Stimulated activated CD4-positive, alpha-beta T cell treated with anti-CD3 and anti-CD28 coated beads, TNF-alpha, amount 100 ng/mL, for 1 hour (primary cell): ENCODE measurements at places on chromosomes 13 and 19.

- DNase-seq = no peak
Observed at GRCh38 chr19:38411041-38411712, 8.3 kb downstream of the FAM98C start.

DNA sequence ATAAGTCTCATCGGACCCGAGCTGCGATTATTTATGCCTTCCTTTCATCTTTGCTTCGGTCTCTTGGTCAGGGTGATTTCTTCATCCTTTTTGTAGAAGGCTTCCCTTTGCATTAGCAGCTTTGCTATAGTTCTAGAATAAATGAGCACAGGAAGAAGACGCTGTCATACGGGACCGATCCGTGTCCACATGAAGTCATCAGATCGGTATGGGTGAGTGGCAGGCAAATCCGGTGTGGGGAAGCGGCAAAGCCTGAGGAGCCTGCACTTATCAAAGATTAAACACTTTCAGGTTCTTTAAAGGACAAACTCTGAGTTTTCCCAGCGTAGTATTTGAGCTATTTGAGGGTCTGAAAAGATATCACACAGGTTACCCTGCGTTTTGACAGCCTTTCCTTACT lies 119.3 kb downstream of the IRS2 start:
- DNase-seq = no peak

- no peak for DNase-seq
Observed at GRCh38 chr19:6790194-6791128, 18.0 kb downstream of the VAV1 start.

DNA sequence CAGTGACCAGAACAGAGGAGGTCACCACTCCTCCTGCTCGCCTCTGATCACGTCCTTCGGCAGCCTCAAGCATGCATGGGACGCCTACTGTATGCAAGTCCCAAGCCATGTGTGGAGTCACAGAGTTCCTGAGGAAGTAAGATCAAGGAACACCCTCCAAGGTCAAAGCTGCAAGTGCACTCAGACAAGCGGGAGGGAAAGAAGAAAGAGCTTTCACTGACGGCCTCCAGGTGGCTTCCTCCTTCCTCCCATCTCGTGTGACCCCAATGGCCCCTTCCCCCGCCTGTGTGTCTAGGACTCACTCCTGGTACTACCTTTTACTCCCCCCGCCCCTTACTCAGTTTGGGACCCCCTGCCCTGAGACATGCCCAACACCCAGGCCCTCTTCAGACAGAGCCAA lies 6.1 kb downstream of the HAUS8 start:
- no peak for DNase-seq

DNA sequence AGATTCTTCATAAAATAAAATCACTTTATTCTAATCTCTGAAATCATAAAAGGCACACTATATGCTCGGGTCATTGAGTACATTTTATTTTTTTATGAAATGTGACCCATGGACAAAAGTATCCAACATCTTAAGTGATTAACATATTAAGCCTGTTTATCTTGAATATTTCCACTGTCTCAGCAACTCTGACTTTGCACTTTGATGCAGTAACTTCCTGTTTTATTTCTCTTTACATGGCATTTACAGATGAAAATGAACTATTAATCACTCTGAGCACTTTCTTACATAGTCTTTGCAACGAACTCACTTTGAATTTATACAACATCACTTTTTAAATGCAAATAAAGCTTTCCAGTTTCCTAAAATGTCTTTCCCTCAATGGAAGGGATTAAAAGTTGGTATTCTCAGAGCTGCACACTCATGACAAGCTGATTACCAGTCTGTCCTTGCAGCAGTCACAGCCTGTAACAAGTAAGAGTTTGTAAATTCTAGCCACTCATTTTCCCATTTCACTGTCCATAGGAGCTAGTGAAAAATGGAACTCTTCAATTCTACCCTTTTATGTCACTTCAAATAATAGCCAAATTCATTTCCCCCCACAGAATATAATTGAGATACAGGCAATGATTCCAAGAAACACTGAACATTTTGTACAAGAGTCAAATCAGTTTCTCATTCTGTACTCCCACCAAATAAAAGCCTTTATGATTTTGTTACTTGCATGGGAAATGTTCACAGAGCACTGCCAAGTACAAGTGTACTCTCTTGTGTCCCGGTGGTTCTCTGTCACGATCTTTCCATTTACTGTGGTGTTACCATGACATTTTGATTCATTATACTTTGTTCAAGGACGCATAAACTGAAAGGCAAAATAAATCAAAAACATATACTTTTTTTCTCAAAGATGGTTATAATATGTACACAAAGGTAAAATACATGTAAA lies 1968.9 kb downstream of the PCDH9 start:
- DNase-seq = no peak

DNA sequence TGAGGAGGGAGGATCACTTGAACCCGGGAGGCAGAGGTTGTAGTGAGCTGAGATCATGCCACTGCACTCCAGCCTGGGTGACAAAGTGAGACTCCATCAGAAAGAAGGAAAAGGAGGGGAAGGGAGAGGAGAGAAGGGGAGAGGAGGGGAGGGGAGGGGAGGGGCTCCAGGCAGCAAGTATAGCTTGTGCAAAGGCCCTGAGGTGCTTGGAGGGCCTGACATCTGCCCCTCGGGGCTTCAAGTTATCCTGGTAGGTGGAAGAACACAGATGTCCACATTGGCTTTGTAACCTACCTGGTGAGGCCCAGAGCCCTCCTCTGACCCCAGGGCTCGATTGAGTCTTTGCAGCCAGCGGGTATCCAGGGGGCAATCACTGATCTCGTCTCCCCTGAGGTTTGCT lies 11.5 kb upstream of the ZNRF4 start:
- DNase-seq = no peak

DNA sequence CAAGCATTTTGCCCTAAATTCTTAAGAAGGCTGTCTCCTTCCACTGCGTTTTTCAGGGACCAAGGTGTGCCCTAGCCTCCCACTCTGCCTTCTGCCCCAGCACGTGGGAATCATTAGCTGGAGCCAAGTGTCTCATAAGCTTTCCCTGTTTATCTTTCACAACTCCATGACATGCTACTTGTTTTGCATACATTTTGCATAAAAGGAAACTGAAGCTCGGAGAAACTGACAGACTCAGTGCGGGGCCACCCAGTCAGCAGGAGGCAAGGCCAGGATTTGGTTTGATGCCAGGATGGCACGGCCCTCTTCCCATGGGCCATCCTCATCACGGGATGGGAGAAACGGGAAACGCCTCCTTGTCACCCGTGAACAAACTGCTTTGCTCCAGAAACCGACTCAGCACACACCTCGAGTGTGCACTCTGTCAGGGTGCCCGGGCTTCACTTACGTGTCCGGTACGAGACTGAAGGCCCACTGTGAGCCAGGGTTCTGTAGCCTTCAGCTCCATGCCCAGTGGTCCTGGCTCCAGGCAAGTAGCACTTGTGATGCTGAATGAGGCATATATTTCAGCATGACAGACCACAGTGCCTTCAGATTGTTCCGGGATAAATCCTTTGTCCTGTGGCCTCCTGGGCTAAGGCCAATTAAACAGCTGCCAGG lies 9.6 kb downstream of the CEBPA start:
- DNase-seq = no peak

- DNase-seq = no peak
Observed at GRCh38 chr13:111241862-111242261, 78.6 kb upstream of the TEX29 start.

GRCh38 chr13:35703061-35703460 lies 226.6 kb upstream of the MAB21L1 start:
- no peak for DNase-seq

DNA sequence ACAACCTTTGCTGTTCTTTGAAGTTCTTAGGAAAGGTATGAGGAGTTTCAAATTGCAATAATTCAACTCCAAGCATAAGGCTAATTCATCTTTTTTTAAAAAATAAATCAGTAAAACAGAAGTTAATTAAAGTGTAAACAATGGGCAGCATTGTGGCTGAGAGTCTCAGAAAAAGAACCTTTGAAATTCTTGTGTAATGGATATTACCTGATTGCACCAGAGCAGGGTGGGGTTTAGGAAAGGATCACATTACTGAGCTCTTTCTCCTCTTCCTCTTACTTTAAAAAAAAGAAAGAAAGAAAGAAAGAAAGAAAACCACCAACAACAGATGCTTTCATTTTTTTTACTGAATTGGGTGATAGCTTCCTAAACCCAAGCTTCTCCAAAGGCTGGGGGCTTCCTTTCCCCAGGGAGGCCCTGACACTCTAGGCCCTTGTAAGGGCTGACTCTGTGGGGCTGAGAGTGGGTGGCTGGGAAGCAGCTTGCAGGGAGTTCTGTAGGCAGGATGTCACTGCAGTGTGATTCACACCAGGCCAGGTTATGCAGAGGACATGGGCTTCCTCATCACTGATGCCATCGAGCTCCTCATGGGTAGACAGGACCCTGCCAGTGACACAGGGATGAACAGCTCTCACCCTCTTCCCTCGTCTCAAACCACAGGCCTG lies 564.5 kb downstream of the FGF9 start:
- no peak for DNase-seq

DNA sequence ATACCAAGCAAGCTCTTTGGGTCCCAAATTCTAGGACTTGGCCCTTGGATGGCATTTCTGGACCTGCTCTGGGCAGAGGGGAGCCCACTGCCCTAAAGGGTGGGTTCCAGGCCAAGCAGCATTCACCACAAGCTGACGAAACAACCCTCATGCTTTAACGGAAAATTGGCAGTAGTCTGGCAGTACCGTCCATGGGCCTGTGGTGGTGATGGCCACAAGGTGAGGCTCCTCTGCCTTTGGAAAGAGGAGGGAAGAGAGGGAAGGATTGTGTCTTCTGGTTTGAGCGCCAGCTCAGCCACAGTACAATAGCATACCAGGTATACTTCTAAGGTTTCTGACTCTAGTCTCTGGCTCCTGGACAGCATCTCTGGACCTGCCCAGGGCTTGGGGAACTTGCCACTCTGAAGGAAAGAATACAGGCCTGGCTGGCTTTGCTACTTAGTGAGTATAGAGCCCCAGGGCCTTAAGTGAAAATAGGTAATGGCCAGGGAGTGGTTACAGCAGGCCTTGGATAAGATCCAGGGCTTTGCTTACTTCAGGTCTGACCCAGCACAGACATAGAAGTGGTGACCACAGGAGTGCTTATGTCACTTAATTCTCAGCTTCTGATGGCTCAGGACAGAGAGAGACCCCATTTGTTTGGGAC lies 595.5 kb downstream of the LMO7 start:
- DNase-seq = no peak

DNA sequence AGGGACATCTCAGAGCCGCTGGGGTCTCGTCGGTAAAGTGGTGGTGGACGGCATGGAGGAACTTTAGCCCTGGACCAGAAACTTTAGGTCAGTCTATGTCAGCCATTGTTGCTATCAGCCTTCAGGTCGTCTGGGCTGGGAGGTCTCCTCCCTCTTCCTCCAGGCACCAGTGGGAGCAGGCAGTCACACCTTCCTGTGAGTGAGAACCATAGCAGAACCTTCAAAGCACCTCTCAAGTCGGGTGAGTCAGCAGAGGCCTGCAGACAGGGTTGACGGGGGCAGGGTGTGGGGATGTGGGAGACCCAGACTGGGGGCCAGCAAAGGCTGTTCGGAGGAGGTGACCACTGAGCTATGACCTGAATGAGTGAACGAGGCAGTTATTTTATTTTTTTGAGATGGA lies 15.4 kb upstream of the SBNO2 start:
- DNase-seq = no peak

GRCh38 chr13:98171900-98172589 lies 5.0 kb downstream of the RNF113B start:
- DNase-seq = no peak

DNA sequence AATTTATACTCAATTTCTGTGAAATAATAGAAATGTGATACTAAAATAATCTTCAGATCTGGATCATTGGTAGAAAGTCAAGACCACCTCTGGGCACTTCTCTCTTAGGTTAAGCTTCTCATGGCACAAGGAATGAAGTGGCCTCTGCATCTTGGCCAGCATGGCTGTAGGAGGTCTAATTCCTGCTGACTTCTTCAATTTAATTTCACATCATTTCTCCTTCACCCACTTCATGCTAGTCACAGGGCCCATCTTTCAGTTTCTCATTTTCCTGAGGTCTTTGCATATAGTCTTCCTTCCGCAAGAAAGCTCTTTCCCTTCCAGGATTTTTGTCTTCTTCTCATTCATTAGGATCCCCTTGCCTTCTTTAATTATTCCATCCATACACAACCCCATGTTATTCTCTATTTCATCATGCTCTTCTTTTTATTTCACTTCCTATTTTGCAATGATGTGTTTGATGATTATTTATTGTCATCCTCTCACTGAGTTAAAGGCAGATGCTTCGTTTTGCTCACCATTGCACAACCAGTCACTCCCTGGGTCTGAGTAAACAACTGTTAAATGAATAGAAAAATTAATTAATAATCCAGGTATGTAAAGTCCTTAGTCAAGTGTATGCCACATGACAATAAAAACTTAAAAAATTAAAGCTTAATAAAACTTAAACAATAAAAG lies 397.4 kb downstream of the SPRY2 start:
- DNase-seq = no peak

- no peak for DNase-seq
Observed at GRCh38 chr19:56124578-56124977, 3.5 kb upstream of the ZNF787 start.

GRCh38 chr13:105598529-105598928 lies 936.9 kb downstream of the EFNB2 start:
- no peak for DNase-seq

GRCh38 chr19:17441241-17442021 lies 7.0 kb downstream of the TMEM221 start:
- no peak for DNase-seq
